IgD-negative memory B cell (primary cell): ENCODE measurements at places on chromosomes 1 and 21. TPM values are rescaled to one million over a fixed set of nuclear protein-coding genes. Genes with fewer than 3 reads are reported as not detected.

Gene KCNH1
- polyA plus RNA-seq: 0.14 TPM

Gene LIN28A
- polyA plus RNA-seq: not detected

Gene TMOD4
- polyA plus RNA-seq: 1.0 TPM

Gene PGBD2
- polyA plus RNA-seq: 16.9 TPM

Gene SYT11
- 4.9 TPM for polyA plus RNA-seq

Gene RAB3B
- polyA plus RNA-seq: not detected

Gene GFI1
- polyA plus RNA-seq: 1.6 TPM

Gene CD48
- 129 TPM for polyA plus RNA-seq

Gene TCHH
- polyA plus RNA-seq: not detected

Gene AK5
- 2.7 TPM for polyA plus RNA-seq

Gene SIM2
- polyA plus RNA-seq: not detected

Gene SPRR1B
- polyA plus RNA-seq: not detected

Gene PAPPA2
- polyA plus RNA-seq: not detected

Gene CELA3B
- polyA plus RNA-seq: not detected

Gene OR2T33
- polyA plus RNA-seq: not detected

Gene MARK1
- 0.51 TPM for polyA plus RNA-seq

Gene SH3D21
- 0.46 TPM for polyA plus RNA-seq

Gene KCNC4
- polyA plus RNA-seq: 1.8 TPM

Gene LAX1
- 46.8 TPM for polyA plus RNA-seq
